ENCODE measurements at places on chromosomes 12 and 14.

DNA sequence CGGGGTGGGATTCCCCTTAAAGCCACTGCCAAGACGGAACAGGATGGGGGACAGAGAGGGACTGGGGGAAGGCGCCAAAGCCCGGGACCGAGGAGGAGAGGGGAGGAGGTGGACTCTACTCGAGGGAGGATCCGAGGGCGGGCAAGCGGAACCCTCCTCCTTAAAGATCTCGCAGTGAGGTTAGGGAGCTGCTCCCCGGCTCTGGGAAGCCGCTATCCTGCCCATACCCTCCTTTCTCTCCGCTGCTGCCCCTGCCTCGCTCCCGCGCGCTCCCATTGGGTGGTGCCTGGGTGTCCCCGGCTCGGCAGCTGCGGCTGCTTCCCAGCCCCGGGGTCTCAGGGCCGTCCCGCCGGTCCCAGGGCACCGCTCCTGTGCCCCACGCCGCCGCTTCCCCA, 16.4 kb downstream of the KRT18 start:
- H3K27ac ChIP-seq: no peak overlapping the region
- DNase-seq: no peak
- H3K4me1 ChIP-seq: no peaks in the 10 kb centered on the region
- H3K4me3 ChIP-seq: no peak overlapping the region

- H3K36me3 ChIP-seq: no peaks in the 10 kb centered on the region
- 0 out of 2 replicates have a peak, but pooled peaks cover 6% of the 10 kb centered on the region for H3K4me1 ChIP-seq
- no peak overlapping the region for H3K4me3 ChIP-seq
- H3K27ac ChIP-seq: no peak overlapping the region
- no peaks in the 10 kb centered on the region for H3K27me3 ChIP-seq
These were observed 7.5 kb upstream of the AQP2 start for GRCh38 chr12:49942921-49943624.

GRCh38 chr12:78179346-78179745, 348.7 kb downstream of the NAV3 start:
- H3K27ac ChIP-seq: no peak overlapping the region
- H3K4me1 ChIP-seq: peaks cover 11% of the 10 kb centered on the region
- DNase-seq: no peak
- no peak overlapping the region for H3K4me3 ChIP-seq

DNA sequence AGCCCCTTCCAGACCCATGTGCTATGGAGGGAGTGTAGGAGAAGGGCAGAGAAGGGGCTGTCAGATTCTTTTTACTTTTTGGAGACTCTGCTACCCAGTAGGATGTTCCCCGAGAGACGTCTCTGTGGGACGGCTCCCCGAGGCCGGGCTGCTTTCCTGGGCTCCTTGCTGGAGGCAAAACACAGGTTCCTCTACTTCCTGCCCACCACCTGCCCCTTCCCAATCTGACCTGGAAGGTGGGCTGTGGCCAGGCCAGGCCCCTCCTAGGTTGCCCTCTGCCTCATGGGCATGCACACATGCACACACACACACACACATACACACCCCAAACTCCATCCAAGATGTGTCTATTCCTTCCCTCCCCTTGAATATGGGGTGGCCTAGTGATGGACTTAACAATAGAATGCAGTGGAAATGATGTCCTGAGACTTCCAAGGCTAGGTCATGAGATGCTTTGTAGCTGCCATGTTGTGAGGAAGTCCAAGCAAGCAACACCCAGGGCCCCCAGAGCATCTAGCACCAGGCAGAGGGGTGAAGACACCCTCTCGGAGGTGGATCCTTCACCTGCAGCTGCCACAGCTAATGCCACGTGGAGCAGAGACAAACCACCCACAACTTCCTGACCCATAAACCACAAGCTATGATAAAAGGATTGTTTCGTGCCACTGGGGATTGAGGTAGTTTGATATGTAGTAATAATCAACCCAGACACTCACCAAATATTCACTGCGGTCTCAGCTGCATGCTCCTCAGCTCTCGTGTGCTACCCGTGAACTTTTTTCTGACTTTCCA, 1.6 kb upstream of the ASB2 start:
- H3K4me1 ChIP-seq: peaks cover 55% of the 10 kb centered on the region
- DNase-seq: peak; percentile 88
- H3K36me3 ChIP-seq: no peaks in the 10 kb centered on the region
- H3K4me3 ChIP-seq: no peak overlapping the region
- no peaks in the 10 kb centered on the region for H3K27me3 ChIP-seq

- DNase-seq: no peak
- no peaks in the 10 kb centered on the region for H3K36me3 ChIP-seq
- no peak overlapping the region for H3K4me3 ChIP-seq
- H3K27me3 ChIP-seq: peaks cover 40% of the 10 kb centered on the region
These were observed 70.5 kb upstream of the DIO3 start for GRCh38 chr14:101490771-101491170.

DNA sequence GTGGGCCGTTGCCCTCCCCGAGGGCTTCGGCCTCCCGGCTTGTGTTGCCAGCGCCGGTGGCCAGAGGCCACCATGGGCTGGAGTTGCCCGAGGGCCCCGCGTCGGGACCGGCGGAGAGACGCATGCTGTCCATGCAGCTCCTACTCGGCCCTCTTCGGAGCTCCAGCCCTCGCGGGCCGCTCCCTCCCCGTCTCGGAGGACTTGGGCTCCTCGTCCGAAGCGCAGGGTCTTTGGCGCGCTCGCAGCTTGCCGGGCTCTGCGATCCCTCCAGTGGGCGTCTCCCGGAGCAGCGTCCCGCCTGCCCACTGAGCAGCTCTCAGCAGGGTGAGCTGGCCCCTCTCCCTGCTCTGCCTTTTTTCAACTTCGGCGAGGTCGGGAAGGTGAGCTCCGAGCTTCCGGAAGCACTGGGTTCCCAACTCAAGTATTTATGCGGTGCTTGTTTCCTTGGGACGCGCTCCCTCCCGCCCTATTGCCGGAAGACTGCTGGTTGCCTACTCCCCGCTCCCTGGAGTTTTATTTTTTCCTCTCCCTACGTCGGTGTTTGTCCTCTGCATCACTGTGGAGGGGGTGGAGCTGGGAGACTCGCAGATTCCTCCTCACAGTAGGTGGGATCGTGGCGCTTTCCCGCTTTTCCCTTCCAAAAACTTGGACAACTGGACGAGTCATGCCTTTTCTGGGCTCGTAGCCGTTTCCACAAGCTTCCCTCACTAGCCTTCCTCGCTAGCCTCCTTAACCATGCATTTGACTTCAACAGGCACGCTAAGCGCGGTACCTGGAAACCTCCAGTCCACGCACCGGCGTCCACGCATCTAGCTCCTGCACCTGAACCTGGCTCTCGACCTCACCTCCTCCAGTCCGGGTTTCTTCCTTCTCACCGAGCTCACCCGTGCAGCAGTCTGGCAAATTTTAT, at the start of gene AVPR1A:
TSS of gene AVPR1A (minus strand) at position 489 of the 910 bp plus-strand sequence. CDS start at position 124, 365 bp downstream.
- no peaks in the 10 kb centered on the region for H3K36me3 ChIP-seq
- no peak within 1 kb of the TSS for H3K27ac ChIP-seq
- no peaks in the 10 kb centered on the region for H3K4me1 ChIP-seq

GRCh38 chr12:55679691-55680090, 28.0 kb downstream of the ITGA7 start:
- no peaks in the 10 kb centered on the region for H3K4me1 ChIP-seq
- H3K27ac ChIP-seq: no peak overlapping the region
- no peak overlapping the region for H3K4me3 ChIP-seq
- H3K27me3 ChIP-seq: peaks cover 5% of the 10 kb centered on the region
- DNase-seq: no peak

GRCh38 chr14:56122301-56122700, 4.1 kb downstream of the PELI2 start:
- no peak overlapping the region for H3K27ac ChIP-seq
- no peaks in the 10 kb centered on the region for H3K4me1 ChIP-seq
- no peaks in the 10 kb centered on the region for H3K27me3 ChIP-seq
- H3K36me3 ChIP-seq: no peaks in the 10 kb centered on the region

Data from MM.1S (cell line).